Dorsolateral prefrontal cortex (tissue), 122 donors: ENCODE measurements at places on chromosomes 4 and X.

DNA sequence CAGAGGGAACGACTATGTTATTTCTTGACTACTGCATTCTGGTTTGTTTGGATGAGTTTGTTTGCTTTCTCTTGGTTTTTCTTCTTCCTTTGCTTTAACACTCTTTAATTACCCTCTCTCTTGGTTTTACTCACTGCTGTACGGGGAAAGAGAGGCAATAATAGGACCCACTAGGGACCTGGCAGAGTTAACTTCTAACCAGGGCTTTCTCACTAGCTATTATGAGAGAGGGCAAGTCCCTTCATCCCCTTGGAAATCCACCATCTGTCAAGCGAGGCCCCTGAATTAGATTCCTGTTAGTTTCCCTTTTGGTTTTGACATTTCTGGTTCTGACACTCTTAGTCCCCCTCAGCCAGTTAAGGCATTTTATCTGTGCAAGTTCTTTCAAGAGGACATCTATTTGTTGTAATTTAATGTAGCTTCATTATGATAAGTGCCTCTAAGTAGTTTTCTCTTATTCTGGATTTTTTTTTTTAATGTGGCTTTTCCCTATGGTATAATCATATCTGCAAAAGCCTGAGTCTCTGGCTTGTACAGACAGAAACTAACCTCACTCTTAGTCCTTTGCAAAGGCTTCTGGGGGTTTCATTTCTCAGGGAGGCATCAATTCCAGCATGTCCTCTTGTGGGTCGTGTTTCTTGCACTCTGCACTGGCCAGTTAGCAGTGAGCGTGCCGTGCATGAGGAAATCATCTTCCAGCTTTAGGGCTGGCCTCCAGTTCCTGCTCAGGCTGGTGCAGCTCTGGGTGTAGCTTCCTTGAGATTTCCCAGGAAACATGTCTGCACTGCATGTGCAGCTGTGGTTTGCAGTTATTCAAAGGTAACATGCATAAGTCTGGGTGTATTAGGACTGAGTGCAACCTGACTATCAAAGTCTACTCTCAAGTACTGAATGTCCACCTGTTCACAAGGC is 221.3 kb downstream of the STIM2 start:
- DNase-seq, result no peak

- no peak for DNase-seq
Observed at GRCh38 chr4:55561889-55562288, 15.2 kb upstream of the CLOCK start.

GRCh38 chr4:165806613-165807012 is 66.4 kb upstream of the TLL1 start:
- no peak for DNase-seq

- DNase-seq, result no peak
Observed at GRCh38 chrX:124256216-124256615, 76.2 kb upstream of the TEX13D start.

DNA sequence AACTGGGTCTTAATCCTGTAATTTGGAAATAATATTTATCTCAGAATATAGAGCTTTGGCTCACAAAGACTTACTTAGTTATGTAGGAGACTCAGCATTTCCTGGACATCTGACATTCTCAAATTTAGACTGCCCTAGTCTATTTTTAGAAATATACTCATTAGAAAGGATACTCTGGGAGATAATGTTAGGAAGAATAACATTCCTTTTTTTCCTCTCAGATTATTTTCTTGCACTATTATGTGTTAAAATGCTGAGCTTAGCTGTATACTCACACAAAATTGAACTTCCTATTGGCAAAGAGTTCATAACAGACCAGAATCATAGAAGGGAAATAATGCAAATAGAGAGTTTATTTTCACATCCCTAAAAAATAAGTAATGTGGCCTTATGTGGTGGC is 1424.9 kb upstream of the PCDH7 start:
- DNase-seq, result no peak
